Fibroblast of skin of left quadriceps (primary cell): ENCODE measurements at places on chromosomes 5 and 9.

DNA sequence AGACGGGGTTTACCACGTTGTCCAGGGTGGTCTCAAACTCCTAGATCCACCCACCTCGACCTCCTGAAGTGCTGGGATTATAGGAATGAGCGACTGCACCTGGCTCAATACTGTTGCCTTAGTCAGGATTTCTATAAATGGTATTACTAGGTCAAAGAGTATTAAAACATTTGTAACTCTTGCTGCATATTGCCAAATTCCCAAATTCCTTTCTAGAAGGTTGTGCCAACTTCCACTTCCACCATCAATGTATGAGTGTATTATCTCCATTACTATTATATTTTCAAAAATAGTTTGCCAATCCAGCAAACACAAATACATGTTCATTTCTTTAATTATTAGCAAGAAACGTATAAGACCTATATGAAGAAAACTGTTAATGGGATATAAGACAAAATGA is 10.6 kb downstream of the PTGR1 start:
- DNase-seq: no peak

DNA sequence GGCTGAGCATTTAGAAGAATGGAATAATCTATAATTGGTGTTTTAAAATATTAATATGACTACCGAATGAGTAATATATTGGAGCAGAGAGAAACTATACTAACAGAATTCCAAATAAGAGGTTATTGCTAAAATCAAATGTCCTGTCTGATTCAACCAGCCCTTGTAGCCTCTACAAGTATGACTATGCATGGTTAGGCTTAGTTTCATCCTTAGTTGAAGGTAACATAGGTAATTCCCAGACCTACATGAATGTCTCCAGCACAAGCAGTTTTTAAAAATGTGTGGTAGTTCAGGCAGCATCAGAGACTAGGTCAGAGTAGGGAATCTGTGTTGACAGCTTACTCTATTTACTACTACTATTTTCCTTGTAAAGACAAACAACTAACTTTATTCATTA is 51.7 kb upstream of the SLC27A6 start:
- no peak for DNase-seq

DNA sequence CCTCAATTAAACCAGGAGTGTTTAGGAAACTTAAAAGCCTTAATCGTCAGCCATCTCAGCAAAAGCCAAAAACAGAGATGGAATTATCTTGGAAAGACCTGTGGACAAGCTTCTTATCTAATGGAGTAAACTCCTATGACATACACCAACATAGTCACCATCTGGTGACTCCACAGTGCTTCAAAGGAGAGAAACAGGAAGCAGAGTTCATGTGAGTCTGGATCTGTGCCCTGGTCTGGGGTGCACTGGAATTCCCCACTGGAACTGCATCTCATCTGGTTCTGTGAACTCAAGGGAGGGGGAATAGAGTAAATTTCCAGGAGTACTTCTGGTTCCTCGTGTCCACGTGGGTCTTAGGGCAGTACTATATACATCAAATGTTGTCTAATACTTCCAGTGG is 36.3 kb upstream of the KCNN2 start:
- no peak for DNase-seq

- DNase-seq: no peak
Observed at GRCh38 chr5:126251024-126251423, 172.2 kb upstream of the GRAMD2B start.

DNA sequence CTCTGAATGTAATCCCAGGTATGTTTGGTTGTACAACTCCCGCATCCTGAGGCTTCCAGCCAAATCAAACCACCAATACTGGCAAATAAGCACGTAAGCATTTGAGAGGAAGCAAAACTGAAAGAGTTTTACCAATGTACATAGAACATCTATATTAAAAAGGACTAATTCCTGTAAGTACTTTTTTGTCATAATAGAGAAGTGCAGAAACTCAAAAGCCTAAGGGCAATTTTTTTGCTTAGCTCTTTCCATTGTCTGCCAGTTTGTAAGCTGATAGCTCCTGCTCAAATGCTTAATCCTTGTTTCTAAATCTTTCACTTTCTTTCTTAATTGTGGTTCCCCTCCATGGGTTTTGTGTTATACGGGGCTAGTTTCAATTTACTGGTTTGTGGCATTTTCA is 1151.8 kb downstream of the CDH12 start:
- no peak for DNase-seq

GRCh38 chr5:105877592-105877991 is 1793.1 kb downstream of the EFNA5 start:
- no peak for DNase-seq

DNA sequence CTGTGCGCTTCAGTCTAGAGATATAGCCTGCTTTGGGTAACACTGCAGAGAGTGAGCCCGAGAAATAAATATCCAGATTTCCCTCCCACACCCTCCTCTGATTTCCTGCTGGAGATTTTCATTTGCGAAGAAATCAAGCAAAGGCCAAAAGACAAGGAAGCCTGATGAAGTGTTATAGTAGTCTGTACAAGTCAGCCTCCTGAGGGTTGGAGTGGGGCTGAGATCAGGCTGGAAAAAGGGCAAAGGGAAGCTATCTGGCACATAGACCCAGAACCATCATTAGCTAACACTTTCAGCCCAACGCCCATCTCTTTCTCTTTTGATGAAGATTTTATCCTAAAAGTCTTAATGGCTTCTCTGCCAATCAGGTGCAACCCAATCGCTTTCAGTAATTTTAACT is 154.6 kb upstream of the SLC44A1 start:
- DNase-seq: no peak

GRCh38 chr5:137415231-137415681 is 83.9 kb downstream of the SPOCK1 start:
- peak; percentile 52 for DNase-seq

DNA sequence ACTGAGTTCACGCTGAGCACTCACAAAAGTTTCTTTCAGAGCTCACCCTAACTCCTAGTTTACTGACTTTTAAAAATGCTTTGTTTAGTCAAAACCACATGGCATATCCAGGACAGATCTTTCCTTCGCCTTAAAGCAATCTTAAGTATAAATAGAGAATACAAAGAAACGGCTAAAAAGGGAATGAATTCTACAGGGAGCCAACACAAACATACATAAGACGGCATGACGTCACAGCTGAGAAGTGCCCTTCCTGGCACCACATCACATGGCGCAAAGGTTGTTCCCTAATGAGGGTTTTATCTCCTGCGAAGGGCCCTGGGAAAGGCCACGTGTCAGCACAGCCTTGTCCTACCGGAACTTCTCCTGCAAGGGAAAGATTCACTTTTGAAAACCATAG is 141.3 kb downstream of the IRX1 start:
- no peak for DNase-seq

DNA sequence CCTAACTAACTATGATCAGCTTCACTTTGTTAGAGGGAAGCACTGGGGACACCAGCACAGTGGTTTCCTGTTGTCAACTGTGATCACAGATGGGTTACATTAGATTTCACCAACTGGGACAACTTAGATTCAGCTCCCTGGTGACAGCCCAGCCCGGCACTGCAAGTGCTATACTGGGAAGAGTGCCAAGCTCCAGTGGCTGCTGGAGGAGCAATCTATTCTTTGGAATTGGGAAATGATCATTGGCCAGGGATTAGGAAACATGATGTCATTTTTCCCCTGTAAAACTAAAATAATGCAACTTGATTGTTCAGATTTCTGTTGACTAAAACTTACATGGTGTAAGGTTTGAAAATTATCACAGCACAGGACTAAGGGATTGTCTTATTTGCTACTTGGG is 33.2 kb downstream of the PTGR1 start:
- DNase-seq: no peak

DNA sequence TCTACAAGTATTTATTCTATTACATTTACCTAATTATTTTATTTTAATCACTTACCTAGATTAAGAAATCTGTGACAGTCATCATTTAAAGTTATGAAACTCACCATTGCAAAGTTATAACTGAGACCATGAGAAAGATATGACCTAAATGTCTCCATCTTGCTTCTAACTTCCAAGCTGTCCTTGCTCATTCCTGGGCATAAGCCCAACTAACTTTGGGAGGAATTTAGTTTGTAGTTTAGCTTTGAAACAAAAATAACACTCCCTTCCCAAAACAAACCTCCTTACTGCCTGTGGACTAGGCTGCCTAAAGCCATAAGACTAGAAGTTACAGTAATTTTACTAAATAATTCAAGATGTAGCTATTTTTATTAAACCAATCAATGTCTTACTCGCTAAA is 195.6 kb upstream of the RAI14 start:
- DNase-seq: no peak

- no peak for DNase-seq
Observed at GRCh38 chr5:1436036-1436435, 9.2 kb downstream of the SLC6A3 start.
